Lower lobe of right lung (tissue), 2 donors: ENCODE measurements at places on chromosomes 12 and 14. TPM values are rescaled to one million over a fixed set of nuclear protein-coding genes. Genes with fewer than 3 reads are reported as not detected.

ARHGAP9 gene
- total RNA-seq: 54.2 TPM

ADAMTS20 gene
- not detected for total RNA-seq

DNA sequence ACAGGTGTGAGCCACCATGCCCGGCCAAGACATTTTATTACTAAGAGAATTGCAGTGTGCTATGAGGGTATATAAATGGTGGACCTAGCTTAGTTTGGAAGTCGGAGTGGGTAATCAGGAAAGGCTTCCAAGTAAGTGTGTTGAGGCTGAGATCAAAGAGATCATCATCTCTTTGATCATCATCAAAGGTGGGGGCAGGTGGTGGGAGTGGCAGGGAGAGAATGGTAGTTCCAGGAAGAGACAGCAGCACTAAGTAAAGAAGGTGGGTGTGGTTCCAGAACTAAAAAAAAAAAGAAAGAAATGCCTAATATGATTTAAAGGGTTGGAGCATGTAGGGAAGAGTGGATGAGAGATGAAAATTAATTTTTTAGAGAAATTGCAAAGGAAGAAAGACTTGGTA lies 14.7 kb downstream of the SLC4A8 start:
- DNase-seq: no peak

DNA sequence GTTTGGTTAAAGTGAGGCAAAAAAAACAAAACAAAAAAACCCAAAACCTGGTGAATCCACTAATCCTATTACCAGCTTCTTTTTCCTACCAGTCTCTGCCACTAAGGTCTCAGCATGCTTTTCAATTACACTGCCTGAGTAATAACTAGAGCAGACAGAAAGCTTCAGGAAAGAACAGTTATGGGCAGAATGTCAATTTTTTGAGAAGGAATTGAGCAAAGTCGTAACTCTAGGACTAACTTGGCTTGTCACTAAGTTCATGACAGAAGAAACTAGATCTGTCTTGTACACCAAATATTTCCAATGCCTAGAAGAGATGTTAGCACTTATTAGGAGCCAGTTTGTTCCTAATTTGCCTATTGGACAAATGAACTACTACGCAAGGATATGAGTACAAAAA lies 148.8 kb upstream of the CNOT2 start:
- no peak for DNase-seq

- DNase-seq: no peak
Observed at GRCh38 chr12:96617178-96617577, 127.8 kb downstream of the CFAP54 start.

ESPL1 gene
- 2.2 TPM for total RNA-seq

ASCL1 gene
- total RNA-seq: 0.15 TPM

SERPINA10 gene
- total RNA-seq: not detected

PLEKHH1 gene
- total RNA-seq: 4.6 TPM

DNA sequence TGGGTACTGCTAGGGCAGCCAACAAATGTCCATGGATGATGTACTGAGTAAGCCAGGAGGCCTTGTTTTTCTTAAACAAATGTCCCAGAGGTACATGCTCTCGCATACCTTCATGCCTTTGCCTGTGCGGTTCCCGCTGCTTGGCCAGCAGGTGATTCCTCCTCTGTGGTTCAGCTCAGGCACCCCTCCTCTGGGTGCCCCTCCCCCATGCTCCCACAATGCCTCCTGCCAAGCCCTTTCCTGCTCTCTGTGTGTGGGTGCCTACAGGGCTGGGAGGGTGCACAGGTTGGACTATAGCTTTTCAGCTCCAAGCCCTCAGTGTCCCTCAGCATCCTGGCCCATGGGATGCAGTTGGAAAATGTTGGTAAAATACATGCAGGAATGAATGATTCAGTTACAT lies 23.5 kb downstream of the ASB2 start:
- DNase-seq: no peak

- no peak for DNase-seq
Observed at GRCh38 chr12:54010053-54010971, 1.5 kb downstream of the HOXC8 start.

FAIM2 gene
- 2.9 TPM for total RNA-seq

INHBE gene
- not detected for total RNA-seq

KCNC2 gene
- total RNA-seq: not detected

DNA sequence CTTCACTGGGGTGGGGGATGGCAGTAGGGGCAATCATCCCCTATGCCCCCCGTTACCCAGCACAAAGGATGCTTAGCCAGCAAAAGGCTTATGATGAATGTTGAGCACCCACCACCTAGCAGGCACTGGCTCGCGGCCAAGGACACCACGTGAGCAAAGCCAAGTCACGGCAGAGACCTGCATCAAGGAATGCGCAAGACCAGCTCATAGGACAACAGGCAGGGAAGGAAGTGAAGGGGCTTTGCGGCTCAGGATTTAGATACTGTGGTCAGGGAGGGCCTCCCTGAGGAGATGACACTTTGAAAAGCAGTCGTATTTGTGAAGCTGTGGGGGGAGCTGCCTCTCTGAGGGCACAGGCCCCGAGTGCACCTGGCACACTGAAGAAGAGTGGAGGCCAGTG lies 32.8 kb downstream of the SH2B3 start:
- DNase-seq: no peak

- DNase-seq: no peak
Observed at GRCh38 chr12:124968656-124969055, 20.3 kb downstream of the DHX37 start.

- no peak for DNase-seq
Observed at GRCh38 chr12:18254081-18254480, 7.2 kb upstream of the PIK3C2G start.

GRCh38 chr14:101201535-101202151 lies 298.1 kb upstream of the RTL1 start:
- DNase-seq: peak; percentile 15

GRCh38 chr12:19453961-19454360 lies 14.7 kb downstream of the AEBP2 start:
- no peak for DNase-seq

FGF6 gene
- total RNA-seq: not detected

DNA sequence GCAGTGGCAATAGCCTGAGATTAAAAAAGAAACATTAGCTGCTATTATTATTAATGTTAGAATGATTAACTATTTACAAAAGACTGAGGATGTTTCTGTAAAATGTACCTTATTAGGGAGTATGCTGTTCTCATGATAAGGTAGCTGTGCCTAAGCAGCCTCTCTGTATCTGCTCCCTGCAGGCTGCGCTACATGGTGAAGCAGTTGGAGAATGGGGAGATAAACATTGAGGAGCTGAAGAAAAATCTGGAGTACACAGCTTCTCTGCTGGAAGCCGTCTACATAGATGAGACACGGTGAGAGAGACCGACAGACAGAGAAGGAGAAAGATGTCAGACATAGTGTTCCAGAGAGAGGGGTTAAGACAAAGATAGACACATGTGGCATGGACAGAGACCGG lies 17.4 kb downstream of the PDE1B start:
- no peak for DNase-seq

DNA sequence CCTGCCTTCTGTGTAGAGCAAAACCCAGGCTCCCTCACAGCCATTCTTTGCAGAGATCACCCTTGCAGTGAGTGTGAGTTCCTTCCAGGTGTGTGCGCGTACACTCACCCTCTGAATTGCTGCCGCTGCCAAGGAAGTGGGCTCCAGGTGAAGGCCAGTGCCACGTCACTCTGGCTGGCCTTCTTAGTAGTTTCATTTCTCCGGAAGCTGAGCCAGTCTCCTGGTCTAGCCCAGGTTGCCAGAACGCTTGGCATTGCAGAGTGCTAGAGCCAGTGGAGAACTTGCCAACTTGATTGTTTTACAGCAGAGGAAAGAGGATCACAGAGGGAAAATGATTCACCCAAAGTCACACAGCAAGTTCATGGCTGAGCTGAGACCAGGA lies 11.0 kb downstream of the CBLN3 start:
- DNase-seq: no peak

COL2A1 gene
- not detected for total RNA-seq

PRKD1 gene
- 14.9 TPM for total RNA-seq

DNA sequence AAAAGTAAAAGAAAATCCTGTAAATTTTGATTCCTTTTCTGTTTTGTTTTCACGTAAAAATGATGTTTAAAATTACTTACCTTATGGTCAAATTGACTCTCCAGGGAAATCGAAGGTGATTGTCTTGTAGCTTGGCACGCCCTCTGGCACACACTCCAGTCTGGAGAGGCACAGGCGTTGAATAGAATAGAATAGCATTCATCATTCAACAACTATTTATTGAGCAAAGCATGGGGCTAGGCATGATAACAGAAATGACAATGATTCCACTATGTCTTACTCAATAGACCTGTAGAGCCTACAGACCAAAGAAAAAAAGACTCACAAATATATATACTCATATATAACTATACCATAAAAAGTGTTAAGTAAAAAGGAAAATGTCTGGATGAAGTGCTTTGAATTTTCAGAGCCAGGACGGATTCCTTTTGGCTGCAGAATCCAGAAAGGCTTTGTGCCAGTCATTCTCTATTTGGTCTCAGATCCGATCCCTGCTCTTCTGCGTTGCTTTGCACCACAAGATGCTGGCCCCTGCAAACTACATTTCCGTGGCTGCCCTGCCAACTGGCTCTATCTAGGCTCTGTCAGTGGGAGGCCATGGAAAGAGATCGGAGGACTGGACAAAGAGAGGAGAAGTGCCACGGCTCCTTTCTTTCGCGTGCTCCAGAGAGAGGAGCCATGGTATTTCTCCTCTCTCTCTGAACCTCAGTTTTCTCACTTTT lies 231.8 kb downstream of the CRADD start:
- DNase-seq: no peak

LRRC10 gene
- not detected for total RNA-seq

DNA sequence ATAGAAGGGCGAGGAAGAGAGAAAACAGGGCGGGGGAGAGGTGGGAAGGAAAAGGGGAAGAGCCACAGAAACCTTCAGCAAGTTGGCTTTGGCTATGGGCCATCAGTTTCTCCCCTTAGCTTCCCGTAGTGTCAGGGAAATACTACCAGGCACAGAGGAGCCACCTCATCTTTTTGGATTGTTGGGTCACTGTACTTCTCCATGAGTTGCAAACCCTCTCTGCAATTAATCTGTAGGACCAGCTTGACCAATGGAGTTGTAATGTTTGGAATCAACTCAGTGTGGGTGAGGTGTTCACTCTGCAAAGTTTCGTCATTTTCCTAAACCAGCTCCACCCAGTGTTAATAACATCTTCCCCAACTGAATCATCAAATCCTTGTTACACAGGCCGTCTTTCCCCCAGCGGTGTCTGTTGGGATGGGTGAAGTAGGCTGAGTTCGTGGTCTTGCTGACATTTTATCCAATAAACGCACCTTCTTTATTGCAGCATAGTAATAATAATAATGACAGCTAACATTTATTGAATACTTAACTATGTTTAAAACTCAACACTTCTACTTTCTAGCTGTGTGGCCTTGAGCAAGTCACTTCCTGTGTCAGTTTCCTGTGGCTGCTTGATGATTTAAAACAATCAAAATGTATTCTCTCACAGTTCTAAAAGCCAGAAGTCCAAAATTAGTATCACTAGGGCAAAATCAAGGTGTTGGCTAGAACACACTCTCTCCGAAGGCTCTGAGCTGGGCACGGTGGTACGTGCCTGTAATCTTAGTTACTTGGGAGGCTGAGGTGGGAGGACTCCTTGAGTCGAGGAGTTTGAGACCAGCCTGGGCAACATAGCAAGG lies 8.1 kb upstream of the GLTP start:
- DNase-seq: no peak

DNA sequence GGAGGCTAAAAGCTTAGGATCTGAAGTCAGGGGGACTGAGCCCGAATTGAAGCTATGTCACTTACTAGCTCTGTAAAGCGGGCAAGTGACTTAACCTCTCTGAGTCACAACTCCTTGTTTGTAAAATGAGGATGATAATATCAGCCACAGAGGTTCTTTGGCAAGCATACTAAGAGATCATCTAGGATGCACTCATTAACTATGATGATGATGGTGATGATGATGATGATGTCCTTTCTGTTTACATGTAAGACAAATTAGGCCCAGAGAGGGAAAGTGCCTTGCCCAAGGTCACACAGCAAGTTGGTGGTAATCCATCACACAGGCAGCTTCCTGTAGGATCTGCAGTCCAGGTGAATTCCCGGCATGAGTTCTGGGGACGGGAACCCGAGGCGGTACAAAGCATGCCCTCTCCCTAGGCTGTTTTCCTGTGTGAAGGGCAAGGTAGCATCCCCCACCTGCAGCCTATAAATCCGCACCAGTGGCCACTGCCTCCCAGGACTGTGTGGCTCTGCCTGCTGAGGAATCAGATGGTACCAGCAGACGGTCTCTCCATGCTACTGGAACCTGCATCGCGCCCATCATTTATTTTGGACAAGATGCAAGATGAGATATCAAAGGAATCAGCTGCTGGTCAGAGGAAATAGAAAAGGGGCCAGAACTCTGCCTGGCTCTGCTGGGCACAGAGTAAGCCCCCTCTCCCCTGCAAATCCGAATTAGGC lies 55.2 kb downstream of the MAP1LC3B2 start:
- no peak for DNase-seq

DNA sequence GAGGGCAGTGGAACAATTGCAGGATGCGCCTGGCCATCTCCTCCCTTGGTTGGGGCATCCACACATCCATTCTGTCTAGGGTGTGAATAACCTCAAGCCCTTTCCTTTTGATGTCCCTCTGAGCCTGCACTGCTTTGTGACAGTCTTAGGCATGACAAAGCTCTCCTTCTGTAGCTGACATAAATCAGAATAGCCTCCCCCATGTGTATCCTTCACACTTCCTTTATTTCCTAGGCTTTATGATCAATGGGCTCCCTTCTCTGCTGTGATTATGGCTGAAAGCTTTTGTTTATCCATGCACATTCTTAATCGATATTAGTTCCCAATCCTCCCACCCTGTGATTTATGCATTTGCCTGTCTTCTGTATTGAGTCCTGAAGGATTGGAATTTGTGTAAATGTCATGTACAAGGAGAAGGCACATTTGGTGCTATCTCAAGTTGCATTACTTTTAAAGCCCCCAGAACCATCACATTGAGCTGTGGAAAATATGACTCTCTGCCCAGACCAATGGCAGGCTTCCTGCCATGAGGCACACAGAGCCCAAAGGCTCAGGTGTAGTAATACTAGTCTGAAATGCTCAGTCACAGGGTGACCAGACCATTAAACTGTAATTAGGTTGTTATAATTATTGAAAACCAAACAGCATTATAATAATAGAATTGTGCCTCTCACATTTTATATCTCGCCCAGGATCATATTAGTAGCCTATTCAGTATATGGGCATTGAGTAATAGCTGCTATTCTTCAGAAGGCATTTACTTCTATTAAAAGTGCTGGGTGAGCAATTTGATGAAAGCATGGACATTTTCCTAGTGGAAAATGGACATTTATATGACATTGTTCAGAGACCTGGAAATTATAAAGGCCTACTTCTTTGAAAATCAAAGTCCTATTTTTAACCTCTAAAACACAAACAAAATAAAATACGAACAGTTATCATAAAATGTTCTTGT lies 14.0 kb downstream of the EMP1 start:
- DNase-seq: no peak
